ENCODE measurements at places on chromosomes 16 and 17.

DNA sequence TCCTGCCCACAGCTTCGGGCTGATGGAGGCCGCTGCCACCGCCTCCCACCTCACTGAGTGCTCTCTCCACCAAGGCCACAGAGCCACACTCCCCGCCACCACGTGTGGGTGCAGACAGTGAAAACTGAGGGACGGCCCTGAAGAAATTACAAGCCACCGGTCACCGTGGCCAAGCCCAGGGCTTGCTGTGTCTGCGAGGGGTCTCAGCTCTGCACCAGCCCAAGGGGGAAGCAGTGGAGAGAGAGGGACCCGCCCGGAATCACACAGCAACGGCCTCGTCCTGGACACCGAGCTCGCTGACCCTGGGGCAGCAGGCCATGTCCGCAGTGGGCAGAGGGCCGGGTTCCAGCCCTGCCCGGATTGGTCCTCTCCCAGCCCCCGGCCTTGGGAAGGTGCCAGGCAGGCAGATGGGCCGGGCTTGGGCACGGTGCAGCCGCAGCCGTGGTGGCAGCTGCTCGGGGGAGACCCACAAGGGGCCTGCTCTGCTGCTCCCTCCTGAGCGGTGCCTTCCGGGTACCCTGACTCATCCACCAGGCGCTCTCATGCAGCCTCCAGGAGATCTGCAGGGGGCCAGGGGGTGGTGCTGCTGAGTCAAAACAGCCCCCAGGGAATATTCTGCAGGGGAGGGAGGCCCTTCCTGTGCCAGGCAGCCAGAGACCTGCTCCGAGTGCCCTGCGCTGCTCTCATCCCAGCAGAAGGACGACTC, 52.0 kb downstream of the CBFA2T3 start:
- DNase-seq, result peak; percentile 37

DNA sequence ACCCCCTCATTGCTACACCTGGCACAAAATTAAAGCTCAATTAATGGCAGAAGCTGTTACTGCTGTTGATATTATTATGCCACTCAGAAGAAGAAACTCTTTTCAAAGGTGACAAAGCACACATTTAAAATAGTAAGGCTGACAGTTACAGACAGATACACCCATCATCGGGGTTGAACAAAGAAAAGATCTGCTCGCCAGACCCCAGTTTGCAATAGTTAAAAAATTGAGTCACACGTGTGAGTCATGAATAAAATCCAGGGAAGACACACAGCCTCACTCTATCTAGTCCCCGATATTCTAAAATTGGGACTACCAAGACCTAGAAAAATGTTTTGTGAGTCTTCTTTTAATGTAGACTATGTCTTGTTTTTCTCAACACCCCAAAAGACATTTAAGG, 330.0 kb upstream of the SOX9 start:
- no peak for DNase-seq

DNA sequence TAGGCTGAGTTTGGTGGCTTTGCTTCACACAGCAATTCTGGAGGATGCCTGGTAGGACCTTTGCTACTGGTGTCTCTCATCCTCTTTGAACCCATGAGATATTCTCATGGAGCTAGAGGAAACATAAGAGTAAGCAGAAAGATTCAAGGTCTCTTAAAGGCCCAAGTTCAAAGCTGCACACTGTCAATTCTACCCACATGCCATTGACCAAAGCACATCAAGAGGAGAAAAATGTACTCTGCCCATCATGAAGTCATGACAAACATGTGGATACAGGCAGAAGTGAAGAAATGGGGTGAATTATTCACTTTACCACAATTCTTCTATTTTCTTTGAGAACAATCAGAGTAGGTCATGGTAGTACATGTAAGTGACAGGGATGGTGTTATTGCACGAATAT, 13.1 kb downstream of the SKA2 start:
- DNase-seq, result no peak

- no peak for DNase-seq
Observed at GRCh38 chr16:87115646-87116045, 201.5 kb downstream of the C16orf95 start.

DNA sequence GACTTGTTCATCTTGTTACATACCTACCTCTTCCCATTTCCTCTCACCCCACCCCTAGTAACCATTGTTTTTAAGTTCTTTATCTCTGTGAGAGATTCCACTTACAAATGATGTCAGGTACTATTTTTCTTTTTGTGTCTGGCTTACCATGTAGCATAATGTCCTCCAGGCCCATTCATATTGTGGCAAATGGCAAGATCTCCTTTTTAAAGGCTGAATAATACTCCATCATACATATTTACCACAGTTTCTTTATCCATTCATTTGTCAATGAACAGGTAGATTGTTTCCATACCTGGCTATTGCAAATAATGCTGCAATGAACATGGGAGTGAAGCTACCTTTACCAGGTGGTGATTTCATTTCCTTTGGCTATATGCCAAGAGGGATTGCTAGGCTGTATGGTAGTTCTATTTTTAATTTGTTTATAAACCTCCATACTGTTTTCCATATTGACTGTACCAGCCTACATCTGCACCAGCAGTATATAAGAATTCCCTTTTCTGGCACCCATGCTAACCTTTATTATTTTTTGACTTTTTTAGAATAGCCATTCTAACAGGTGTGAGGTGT, 53.9 kb downstream of the NSRP1 start:
- no peak for DNase-seq

GRCh38 chr16:19102187-19102872, 11.4 kb upstream of the ITPRIPL2 start:
- no peak for DNase-seq

Measured in stimulated activated naive CD8-positive, alpha-beta T cell treated with anti-CD3 and anti-CD28 coated beads, Interleukin-15, amount 100 ng/mL, for 72 hours (primary cell).